AG20443 (cell line): ENCODE measurements at places on chromosomes 16 and 17.

DNA sequence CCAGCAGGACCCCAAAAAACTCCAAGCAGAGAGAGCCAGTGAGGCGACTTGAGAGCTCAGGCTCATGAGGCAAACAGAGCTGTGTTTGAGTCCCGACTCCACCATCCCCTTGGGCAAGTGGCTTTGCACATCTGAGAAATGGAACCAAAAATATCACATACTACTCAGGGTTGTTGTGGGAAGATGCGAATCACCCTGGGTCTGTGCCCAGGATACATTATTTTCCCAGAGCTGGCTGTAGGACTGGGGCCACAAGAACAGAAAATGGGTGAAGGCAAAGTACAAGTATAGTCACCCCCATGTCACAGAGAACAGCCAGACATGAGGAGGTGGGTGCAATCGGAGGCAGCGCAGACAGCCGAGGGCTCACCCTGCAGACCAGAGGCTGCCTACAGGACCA lies 127.3 kb downstream of the GAS7 start:
- peak; percentile 17 for DNase-seq

GRCh38 chr17:53574038-53574437 lies 248.7 kb upstream of the KIF2B start:
- no peak for DNase-seq

DNA sequence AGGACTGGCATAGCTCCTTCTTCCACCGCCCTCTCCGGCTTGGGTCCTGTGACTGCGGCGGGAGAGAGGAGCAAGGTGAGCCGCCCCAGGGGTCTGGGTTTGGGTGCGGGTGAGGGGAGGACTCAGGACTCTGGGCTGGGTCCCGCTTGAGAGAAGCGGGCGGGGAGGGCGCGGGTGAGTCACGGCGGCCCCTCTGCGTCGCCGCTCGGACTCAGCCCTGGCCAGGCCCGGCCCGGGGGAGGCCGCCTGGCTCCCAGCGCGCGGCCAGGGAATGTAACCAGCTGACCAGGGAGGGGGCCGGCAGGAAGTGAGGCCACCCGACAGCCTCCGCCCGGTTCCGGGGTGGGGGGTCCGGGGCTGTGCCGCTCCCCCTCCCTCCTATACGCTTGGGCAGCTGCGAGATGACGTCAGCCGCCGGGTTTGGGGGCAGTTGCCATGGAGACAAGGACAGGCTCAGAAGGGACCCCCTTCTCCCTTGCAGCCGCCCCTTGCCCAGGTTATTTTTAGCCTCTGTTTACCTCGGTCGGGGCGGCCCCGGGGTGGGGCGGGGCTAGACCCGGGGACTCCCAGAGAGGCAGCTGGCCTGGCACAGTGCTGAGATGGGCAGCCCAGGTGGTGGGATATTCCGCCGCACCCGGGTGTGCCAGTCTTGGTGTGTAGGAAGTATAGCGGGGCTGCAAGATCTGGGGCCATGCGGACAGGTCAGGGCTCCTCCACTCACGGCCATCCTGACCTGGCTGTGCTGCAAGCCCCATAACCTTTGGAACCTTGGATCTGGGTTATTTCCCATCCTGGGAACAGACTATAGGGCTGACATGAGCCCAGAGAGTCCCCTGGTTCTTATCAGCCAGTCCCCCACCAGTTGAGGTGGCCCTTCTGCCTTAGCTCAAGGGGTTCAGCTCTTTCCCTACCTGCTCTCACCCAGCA lies 1.6 kb downstream of the RIPOR1 start:
- peak; percentile 90 for DNase-seq

GRCh38 chr16:87576171-87576570 lies 26.1 kb upstream of the JPH3 start:
- no peak for DNase-seq

DNA sequence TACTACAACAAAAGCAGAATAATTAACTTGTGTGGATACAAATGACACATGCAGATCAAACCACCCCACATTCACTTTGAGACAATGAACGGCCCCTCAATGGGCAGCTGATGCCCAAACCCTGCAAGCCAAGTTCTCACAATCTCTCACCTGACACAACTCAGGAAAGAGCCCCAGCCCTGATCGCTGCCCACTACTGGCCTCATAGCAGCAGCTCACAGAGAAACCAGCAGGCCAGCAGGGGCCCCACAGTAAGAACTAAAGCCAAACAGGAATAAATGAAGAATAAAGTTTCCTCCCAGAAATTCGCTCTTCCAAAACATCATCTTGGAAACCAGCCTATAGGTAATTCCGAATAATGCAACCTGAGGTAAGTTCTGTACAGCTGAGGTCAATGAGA lies 7.7 kb downstream of the AKTIP start:
- DNase-seq, result no peak
